ENCODE measurements at places on chromosomes 6 and 20.

DNA sequence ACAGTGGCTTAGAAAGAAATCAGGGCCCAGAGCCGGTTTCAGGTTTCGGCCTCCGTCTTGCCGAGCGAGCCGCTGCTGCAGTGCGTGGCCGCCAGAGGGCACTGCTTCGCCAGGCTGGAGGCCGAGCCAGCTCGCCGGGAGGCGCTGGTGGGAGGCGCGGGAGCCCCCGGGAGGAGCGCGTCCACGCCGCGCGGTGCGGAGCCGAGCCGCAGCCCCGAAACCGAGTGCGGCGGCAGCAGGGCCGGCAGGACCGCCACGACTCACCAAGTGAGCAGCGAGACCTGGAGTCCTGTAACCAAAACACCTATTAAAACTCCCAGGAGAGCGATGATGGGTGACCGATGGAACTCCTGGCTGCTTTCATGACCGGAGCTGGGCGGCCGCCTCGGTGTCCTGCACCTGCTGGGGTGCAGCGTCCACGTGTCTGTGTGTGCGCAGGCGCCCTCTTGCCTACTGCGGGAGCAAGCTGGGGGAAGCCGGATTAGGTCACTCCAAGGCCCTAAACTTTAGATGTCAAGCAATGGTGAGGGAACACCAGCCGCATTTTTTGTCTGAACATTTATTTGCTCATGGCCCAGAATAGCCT is 186.9 kb upstream of the UST start:
- DNase-seq: peak; percentile 23

DNA sequence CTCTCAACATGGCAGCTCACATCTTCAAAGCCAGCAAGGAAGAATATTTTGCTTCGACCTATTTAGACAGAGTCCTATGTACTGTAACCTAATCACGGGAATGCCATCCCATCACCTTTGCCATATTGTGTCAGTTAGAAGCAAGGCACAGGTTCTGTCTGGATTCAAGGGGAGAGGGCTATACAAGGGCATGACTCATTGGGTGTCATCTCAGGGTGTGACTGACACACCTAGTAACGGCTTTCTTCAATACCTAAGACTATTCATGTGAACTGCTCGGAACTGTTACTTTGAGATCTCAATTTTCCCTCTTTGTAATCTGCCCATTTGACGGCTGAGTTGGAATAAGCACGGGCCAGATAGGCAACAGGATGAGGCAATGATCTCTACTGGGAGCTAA is 135.6 kb upstream of the HDGFL1 start:
- no peak for DNase-seq

- DNase-seq: no peak
Observed at GRCh38 chr6:53701333-53702218, 36.0 kb upstream of the KLHL31 start.

GRCh38 chr6:134007077-134007476 is 45.3 kb downstream of the SLC2A12 start:
- DNase-seq: no peak

DNA sequence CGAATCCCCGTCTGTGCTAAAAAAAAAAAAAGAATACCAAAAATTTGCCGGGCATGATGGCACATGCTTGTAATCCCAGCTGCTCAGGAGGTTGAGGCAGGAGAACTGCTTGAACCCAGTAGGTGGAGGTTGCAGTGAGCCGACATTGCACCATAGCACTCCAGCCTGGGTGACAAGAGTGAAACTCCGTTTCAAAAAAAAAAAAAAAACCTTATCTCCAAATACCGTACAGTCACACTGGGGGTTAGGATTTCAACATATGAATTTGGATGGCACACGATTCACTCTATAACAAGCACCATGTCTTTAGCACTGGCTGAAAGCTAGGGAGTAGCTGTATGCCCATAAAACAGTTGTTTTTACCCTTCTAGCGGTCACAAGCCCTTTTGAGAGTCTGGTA is 3.8 kb downstream of the SMIM13 start:
- no peak for DNase-seq

GRCh38 chr6:136625293-136625692 is 75.1 kb upstream of the MAP7 start:
- DNase-seq: no peak

- DNase-seq: no peak
Observed at GRCh38 chr20:48849779-48850178, 22.0 kb upstream of the PREX1 start.

DNA sequence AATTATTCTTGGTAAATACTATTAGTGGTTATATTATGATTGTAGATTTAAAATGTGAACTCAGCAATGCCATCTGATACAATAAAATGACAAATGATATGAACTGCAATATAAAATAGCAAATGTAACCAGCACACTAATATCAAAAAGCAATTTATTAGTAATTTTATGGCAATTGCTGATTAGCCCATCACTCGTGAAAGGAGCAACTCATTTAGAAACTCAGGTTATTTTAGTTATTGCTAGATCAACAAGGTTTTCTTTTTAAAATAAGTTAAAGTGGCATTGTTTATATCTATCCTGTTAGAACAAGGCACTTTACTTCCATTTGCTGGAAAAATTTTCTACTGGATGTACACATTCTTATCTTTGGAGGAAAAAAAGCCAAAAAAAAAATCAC is 18.4 kb upstream of the MCUR1 start:
- DNase-seq: no peak

DNA sequence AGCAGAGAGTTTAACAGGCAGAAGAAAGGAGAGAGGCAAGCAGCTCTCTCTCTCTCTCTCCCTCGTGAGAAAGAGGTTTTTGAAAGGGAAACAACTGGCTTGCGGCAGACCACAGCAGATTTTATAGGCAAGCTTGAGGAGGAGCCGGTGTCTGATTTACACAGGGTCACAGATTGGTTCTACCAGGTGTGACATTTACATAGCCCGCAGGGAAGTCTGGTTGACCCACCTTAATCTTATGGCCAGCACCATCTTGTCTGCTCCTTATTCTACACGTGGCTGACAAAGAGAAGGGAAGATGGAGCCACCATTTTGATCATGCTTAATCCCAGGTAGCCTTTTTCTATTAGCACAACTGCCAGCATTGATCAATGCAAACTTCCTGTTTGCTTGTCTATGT is 65.4 kb downstream of the OR2J2 start:
- DNase-seq: no peak

DNA sequence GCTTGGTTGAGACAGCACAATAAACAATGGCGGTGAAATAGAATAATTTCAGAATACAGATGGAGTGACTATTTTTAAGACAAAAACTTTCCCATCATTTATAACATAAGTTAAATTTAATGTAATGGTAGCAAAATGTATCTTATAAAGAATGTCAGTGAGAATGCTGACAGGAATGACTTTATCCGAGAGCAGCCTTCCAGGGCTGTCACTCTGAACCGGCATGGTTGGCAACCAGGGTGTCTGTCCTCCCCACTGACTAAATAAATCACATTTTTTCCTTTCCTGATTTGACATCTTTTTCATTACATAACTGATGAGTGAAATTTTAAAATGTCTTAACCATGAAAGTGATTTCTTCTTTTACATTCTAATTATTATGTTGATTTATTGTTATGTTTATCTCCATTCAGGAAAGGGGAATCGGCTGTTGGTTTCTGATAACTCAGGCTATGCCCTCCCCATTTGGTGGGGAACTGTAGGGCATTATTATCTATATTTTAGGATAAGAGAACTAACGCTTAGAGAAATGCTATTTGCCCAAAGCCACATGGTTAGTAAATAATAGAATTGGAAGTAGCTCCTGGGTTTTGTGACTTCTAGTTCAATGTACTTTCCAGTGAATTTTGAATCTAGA is 109.2 kb upstream of the OGFRL1 start:
- DNase-seq: no peak

DNA sequence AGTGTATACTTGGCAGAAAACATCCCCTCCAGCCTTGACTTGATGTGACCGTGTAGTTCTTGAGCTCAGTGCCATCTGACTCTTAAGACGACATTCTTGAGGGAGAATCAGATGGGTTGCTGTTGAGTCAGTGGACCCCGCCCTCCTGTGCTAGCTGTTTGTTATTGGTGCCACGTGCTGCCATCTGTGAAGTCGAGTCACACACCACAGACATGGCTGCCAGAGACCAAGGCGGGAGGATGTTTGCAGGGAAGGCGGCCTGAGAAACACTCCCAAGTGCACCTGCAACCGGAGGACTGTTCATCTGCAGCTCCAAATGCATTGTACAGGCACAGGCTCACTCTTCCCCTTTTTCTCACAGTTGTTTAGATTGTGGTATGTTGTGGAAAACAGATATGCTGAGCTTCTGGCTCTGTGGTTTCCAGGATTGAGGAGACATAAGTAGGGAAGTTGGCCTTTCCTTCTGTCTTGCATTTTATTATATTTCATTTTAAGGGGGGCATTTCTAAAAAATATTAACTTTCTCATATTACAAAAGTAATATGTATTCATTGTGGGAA is 345.3 kb upstream of the ZFP64 start:
- no peak for DNase-seq

- no peak for DNase-seq
Observed at GRCh38 chr6:37535759-37536490, 36.2 kb upstream of the CCDC167 start.

All from T-helper 22 cell (primary cell).